Non-pigmented ciliary epithelial cell (primary cell): ENCODE measurements at places on chromosomes 3 and 15.

- DNase-seq: no peak
Measured at GRCh38 chr3:10666621-10667020, 149.4 kb upstream of the SLC6A11 start.

DNA sequence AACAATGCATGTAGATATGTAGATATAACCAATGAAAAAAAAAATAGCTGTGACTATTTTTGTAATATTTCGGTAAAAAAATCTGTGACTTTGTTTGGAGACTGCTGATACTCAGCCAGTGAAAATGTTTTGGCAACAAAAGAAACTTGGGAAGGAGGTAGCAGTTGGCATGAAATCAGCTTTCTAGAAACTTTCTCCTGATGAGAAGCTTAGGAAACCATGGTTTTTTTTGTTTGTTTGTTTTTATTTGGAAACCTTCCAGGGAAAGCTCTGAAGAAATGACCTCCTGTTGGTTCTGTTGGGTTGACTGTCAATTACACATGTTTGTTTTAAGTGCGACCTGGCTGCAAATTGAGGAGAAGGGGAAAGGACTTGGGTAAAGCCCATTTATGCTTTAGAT, 445.9 kb downstream of the UNC13C start:
- no peak for DNase-seq

GRCh38 chr3:16883723-16884083, 1.1 kb upstream of the PLCL2 start:
- DNase-seq: no peak

DNA sequence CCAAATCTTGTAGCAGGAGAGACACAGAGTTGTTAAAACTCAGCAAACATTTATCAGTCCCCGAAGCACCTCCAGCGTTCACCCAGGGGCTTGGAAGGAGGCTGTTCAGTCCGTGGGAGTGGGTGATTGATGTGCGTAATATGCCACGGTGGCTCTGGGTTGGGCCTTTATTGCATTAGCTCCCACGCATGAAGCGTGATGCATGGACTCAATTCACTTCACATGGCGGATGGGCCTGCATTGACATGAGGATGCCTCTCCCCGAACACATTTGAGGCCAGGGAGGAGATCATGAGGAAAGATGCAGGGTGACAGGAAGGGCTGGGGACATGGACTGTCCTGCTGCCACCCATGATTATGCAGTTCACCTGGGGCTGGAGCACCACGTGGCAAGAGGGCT, 126.5 kb downstream of the FAM43A start:
- DNase-seq: no peak

- DNase-seq: no peak
Measured at GRCh38 chr3:178002113-178002512, 534.1 kb upstream of the KCNMB2 start.

- no peak for DNase-seq
Measured at GRCh38 chr3:144128108-144128892, 156.7 kb downstream of the DIPK2A start.

- DNase-seq: peak; percentile 27
Measured at GRCh38 chr3:14548321-14548729, 8.2 kb upstream of the GRIP2 start.

GRCh38 chr15:61780278-61780980, 279.8 kb downstream of the VPS13C start:
- DNase-seq: no peak

GRCh38 chr3:128408693-128409623, 57.7 kb downstream of the DNAJB8 start:
- DNase-seq: no peak

DNA sequence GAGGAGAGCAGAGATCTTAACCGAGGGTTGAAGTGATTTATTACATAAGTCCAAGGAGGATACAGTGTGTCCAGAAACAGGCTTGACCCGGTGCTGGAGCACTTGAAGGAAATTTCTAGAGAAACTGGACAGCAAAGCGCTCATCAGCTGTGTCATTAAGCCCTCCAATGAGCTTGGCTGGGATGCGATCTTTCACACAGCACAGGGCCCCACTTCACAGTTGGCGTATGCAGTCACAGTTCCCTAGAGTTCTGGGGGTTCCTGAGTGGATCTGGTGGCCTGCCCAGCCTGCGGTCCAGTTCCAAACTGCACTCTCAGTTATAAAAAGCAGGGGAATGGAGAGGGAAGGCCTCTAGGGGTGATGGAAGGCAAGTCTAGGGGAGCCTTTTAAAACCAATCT, 13.6 kb downstream of the ST8SIA2 start:
- DNase-seq: no peak

GRCh38 chr3:29280404-29281093, at the start of gene RBMS3:
RBMS3 (plus strand) TSS chr3:29281071.
- DNase-seq: peak; percentile 85

DNA sequence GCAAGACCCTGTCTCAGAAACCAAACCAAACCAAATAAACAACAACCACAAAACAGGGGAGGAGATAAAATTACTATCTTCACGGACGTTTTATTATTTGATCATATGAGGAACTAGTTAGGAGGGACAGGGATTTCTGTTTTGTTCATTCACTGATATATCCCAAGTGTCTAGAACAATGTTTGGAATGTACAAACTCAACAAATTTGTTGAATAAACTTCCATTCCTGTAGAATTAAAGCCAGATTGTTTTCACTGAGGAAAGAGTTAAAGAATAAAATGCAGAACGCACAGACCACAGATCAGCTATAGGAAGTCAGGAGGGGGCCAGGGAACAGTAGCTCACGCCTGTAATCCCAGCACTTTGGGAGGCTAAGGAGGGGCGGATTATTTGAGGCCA, 6.5 kb upstream of the STRC start:
- no peak for DNase-seq

DNA sequence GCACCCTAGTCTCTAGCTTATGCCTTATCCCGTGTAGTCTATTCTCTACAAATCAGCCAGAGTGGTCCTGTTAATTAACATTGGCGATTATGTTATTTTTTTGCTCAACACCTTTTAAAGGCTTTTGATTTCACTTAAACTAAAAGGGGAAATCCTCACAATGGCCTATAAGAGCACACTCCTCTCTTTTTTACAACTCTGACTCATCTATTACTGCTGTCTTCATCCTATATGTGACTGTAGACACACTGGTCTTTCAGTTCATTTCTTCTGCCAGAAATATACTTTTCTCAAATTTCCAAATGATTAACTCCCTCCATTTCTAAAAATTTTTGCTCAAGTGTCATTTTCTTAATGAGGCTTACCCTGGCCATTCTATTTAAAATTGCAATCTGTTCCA, 143.4 kb downstream of the NSUN3 start:
- no peak for DNase-seq

DNA sequence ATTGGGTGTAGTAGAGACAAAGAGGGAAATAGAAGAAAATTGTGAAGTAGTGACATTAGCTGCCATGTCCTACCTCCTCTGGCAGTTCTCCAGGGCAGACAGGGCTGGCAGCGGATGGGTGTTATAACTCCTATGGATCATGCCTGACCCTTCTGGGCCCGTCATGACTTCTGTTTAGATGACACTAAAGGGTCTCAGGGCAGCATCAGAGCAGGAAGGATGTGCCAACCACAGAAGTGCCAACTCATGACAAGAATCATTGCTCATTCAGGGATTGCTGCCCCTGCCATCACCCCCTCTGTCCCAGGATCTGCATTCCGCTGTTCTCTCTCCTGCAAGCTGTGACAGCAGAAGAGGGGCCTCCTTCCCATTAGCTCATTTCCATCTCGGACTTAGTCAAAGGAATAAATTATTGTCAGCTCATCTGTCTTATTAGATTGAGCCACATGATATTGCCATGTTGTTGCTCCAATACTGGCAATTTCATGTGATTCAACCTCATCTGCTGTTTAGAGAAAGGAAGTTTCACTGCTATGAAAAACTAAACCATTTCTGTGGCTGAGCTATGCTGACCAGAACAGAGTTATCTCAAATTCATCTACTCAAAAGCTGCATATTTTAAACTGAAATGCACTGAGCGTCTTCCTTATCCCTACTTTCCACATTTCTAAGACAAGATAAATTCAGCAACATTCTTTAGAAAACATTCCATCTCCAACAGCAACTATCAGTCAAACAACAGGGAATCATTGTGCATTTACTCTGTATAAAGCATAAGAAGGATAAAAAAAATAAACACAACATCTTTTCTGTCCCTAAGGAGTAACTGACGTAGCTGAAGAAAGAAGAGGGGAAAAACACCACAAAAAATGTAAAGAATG, 271.6 kb downstream of the FHIT start:
- peak; percentile 3 for DNase-seq

DNA sequence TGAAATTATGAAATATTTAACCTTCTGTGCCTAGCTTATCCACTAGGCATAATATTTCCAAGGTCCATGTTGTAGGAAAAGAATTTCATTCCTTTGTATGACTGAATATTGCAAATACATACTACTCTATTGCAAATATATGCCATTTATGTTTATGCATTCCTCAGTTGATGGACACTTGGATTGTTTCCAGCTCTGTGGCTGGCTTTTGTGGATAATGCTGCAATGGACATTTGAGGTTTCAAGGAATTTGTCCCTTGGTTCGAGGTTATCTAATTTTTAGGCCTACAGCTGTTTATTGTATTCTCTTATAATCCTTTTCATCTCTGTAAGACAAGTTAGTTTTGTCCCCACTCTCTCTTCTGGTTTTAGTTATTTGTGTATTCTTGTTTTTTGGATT, 7.7 kb upstream of the AADACL2 start:
- peak; percentile 55 for DNase-seq

DNA sequence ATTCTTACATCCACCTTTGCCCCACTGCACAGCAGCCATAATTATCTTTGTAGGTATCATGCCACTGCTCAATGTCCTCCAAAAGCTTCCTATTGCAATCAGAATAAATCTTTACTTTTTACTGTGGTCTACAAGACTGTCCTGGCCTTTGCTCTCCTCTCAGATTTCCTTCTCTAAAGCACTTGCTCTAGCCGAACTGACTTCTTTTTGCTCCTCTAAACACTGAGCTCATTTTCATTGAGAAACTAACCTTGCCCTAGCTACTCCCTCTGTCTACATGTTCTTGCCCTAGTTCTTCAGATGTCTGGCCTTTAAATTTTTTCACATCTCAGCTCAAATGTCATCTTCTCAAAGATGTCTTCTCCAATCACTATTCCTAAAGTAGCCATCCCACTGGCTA, 342.8 kb downstream of the TBC1D5 start:
- DNase-seq: no peak

DNA sequence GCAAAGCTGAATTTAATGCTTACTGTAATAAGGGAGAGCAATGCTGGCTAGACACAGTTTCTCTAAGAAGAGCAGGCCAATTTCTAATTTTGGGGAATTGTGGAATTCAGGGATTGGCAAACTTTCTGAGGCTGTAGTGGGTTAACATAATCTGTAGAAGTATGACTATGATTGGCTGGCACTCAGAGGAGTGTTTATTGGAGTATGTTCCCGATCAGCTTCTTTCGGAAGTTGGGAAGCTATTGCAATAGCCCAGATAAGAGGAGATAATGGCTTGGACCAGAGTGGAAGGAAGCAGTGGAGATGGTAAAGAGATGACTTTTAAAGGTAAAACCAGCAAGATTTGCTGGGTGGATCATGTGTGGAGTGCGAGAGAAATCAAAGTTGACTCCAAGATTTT, 19.4 kb downstream of the TMOD3 start:
- no peak for DNase-seq

DNA sequence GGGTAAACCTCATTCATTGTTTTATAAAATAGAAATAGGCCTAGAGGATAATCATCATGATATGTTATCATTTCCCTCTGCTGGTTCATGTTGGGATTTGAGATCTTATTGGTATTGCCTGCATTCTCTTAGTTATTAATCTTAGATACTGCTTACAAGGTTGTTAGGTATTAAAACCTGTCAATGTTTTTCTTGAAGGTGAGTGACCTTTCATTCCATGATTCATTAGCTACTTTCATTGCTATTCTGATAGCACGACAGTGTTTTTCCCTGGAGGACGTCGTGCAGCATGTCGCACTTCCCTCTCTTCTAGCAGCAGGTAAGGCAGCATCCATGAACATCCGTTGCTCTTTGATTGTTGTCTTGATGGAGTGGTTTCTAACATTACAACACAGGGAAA, 17.1 kb downstream of the P2RY12 start:
- no peak for DNase-seq

DNA sequence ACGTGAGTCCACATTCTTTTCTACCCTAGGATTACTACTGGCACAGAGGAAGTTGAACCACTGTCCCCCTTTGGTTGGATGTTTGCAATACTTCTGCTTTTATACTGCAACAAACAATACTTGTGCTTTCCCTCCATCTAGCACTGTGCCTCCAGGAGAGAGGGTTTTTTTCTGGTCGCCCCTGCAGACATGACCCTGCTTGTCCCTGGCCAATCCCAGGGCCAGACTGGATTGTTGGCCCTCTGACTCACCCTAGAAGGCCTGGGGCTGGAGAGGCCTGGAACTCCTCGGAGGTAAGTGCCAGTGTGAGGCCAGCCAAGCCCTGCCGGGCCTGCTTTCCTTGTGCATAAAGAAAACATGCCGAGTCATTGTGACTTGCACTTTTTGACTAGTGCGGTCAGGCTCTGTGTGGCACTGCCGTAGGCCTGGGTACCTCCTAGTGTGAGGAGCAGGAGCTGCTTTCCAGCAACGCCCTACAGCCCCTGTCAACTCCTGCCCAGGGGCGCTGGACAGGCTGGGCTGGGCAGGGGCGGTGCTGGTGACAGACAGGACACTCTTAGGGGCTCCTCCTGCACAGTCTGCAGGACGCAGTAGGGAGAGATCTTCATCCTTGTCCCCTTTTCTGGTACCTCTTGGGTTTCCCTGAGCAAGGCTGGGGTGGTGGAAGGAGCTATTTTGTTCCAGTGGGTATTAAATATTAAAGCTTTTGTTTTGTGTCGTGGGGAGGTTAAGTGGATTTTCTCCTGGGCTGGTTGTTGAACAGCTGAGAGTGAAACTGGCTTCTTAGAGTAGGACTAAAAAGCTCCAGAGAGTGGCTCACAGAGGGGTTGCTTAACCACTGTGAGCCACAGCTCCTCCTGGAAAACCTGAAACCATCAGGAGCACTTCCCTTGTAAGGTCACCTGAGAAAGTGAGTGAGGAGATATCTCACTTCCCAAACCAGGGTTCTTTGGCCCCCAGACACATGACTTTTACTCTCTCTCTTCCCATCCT, 14.4 kb upstream of the TKT start:
- DNase-seq: peak; percentile 81

- DNase-seq: no peak
Measured at GRCh38 chr3:73575953-73576352, 48.8 kb downstream of the PDZRN3 start.

- no peak for DNase-seq
Measured at GRCh38 chr3:59308001-59308400, 258.2 kb upstream of the CFAP20DC start.

DNA sequence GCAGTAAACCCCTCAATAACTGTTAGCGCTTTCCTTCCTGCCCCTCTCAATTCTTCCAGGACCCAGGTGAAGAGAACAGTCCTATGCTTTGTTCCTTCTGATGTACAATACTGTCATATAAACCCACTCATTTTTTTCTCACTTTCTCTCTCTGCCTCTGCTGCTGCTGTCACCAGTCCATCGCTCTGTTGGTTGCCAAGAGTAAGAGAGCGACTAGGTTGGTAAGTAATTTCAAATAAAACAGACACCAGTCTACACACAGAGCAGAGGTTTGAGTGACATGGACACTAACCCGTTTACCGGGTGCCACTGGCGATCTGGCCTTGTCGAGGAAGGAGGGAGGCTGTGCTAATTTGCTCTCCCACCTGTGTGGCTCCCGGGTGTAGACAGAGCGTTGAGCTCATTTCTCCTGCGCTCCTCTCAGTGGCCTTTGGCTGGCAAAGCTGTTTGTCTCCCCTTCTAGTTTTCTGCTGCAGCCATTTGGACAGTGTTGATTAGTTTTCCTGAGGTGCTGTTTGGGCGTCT, 215.4 kb downstream of the THSD4 start:
- no peak for DNase-seq
